ENCODE measurements at places on chromosomes 2 and 18.

DNA sequence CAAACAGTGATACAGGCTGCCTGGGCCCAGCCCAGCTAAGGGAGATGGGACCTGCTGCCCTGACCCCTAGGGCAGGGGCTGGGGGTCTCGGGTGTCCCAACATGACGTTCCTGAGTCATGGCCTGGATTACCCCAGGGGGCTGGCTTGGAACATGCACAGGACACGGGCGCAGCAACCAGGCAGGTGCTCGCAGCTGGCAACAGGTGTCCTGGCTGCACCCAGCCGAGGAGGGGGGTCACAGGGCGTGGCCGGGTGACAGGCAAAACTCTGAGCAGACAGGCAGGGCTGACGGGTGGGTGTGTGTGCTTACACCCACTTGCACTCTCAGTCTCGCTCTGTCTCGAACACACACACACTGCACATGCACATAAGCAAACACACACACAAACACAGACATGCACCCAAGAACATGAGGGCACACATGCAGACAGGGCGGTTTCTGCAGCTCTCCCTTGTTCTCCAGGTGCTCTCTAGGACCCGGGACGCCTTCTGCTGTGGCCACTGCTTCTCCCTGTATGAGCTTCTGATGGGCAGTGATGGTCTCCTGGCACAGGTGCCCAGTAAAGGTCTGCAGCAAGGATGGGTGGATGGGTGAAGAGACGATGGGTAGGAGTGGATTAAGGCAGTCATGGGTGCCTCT, 33.7 kb upstream of the TAF1B start:
- no peak for DNase-seq

DNA sequence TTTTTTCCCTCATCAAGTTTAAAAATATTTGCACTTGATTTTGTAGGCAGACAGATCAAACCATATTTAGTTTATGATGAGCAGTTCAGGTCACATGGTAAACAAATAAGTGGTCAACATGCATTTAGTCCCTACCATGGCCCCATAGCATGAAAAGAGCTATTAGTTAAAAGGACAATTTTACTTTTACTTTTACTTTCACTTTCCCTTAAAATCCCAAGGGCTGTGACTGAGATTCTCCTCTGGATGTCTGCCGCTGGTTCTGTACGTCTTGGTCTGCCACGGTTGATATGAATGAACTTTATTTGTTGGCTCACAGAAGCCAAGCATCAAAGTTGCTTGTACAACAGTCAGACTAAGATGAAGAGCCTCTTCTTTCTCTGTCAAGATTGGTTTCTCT, 626.2 kb upstream of the CDH7 start:
- DNase-seq = no peak

GRCh38 chr2:235669983-235670962, 176.4 kb downstream of the AGAP1 start:
- DNase-seq = no peak

GRCh38 chr2:28709101-28709500, 42.5 kb upstream of the PPP1CB start:
- DNase-seq = no peak

- DNase-seq = no peak
Observed at GRCh38 chr2:196853301-196854087, 44.3 kb upstream of the C2orf66 start.

DNA sequence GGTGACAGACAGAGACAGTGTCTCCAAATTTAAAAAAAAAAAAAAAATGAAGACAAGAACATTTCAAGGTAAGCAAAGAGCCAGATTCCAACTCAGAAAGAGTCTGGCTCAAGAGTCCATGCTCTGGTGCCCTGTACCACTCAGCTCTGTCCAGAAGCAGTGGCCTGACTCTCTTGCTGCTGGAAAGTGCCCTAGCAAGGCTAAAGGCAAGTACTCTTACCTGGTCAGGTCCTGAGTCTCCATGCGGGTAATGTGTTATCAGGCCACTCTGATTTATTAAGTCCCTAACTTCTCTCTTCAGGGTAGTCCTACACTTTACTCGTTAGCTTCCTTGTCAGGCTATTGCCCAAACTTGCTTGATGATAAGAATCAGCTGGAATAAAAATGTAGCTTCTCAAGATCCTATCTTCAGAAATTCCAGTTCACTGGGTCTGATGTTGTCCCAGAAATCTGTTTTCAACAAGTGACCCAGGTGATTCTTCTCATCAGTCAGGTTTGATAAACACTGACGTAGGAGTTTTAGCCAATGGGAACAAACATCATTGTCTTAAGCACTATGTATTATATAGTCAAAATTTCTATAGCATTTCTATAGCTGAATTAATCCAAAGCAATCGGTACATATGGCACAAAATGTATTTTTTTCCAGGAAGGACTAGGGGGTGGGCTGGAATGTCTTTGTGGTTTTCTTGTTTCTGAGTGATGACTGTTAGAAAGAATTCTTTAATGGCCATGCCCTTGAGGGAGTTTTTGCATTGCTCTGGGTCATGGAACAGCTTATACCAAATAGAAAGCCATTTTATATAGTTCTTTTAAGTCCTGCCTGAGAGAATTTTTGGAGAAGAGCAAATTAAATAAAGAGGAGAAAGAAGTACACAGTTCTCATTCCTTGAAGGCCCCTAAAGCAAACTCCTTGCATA, 139.9 kb upstream of the DNMT3A start:
- DNase-seq = no peak

GRCh38 chr2:205915130-205915524, 170.8 kb downstream of the INO80D start:
- no peak for DNase-seq

DNA sequence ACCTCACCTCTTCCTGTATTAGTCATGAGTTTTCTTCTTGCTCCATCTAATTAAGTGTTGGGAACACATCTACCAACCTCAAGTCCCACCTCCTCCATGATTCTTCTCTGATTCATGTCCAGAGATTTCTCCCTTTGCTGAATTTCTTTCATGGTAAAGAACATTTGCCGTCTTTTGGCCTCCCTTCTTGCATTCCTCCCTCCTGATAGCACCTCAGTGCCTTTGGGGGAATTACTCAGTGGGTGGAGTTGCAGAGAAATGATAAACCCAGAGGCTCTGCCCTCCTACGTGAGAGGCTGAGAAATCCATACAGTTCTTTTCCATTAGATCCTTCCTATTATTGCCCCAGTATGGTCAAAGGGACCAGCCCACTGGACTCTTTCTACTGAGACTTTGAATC, 651.9 kb downstream of the SLC4A3 start:
- no peak for DNase-seq

- no peak for DNase-seq
Observed at GRCh38 chr2:105747991-105748390, 3.3 kb downstream of the NCK2 start.

- DNase-seq = no peak
Observed at GRCh38 chr18:70332694-70333093, 43.8 kb downstream of the SOCS6 start.

DNA sequence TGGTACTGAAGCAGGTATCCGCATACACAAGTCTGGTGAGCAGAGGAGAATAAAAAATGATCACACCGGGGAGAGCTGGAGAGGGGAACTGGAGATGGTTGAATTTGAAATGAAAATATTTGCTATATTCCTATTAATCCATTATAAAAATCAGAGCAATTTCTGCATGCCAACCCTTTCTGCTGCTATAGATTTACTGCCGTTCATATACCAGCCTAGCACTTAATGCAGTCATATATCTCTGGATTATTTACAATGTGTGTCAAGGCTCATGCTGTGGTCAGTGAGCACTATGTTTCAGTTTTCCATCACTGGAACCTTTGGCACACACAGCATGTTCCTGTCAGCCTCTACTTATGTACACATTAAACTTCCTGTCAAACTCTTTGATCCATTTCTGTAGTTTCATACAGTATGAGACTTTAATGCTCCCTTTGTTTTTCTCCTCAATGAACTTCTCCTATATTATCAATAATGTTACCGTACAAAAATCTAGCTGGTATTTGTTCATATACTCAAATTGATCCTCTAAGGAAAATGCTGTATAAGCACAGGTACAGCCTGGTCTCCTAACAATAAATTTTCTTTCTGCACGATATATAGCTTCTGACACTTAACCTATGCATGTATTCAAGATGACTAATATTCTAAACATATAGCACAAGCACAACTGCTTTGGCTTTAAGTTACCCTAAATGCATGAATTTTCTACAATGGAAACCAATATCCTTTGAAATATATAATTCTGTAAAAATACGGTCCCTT, 36.7 kb downstream of the FANCL start:
- no peak for DNase-seq

DNA sequence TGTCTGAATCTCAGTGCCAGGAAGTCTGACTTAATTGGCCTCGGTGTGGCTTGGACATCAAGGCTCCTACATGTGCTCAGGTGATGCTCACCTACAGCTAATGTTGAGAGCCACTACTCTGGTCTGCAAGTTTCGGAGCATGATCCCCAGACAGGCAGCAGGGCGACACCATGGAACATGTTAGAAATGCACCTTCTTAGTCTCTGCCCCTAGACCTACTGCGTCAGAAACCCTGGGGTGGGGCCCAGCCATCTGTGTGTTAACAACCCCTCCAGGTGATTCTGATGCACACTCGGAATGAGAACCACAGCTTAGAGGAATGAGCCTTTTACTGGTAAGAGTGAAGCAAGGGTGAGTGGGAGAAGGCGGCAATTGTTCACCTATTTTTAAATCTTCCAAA, 86.9 kb upstream of the NABP1 start:
- DNase-seq = no peak

DNA sequence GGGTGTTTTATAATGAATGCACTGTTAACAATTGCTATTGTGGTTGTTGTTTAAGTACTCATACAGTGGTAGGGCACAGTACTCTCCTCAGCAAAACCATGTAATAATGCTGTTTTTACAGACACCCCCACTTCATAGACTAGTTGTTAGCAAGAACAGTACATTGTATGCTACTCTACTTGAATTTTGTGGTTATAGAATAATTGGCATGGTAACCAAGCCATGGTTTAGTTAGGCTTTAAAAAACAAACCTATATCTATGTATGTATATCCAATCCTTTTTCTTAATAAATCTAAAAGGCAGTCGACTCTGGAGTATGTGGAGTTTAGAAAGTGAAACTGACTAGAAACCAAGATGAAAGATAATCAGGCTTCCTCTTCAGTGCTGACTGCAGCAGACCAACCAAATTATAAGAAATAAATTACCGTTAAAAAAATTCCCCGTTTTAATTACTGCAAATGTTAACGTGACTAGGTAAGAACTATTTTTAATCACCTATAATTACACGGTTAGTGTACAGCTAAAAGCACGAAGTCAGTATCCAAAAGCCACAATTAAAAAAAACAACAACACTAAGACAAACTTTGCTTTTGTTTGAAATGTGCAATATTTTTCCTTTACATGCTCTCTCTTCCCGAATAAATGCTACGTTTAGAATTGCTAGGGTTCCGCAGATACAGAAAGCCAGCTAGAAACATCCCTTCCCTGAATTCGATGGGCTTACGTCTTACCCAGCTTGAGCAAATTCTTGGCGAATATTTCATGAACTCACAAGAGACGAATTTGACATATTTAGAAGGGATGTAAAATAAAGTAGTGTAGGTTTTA, 113.3 kb upstream of the SERTAD2 start:
- DNase-seq = no peak

GRCh38 chr18:76317136-76317535, 177.9 kb downstream of the ZNF516 start:
- no peak for DNase-seq

GRCh38 chr2:228599781-228600180, 418.3 kb upstream of the SPHKAP start:
- no peak for DNase-seq

- no peak for DNase-seq
Observed at GRCh38 chr2:219702796-219703545, 75.5 kb downstream of the SLC4A3 start.

GRCh38 chr2:95344656-95345055, 47.5 kb downstream of the KCNIP3 start:
- DNase-seq = no peak

DNA sequence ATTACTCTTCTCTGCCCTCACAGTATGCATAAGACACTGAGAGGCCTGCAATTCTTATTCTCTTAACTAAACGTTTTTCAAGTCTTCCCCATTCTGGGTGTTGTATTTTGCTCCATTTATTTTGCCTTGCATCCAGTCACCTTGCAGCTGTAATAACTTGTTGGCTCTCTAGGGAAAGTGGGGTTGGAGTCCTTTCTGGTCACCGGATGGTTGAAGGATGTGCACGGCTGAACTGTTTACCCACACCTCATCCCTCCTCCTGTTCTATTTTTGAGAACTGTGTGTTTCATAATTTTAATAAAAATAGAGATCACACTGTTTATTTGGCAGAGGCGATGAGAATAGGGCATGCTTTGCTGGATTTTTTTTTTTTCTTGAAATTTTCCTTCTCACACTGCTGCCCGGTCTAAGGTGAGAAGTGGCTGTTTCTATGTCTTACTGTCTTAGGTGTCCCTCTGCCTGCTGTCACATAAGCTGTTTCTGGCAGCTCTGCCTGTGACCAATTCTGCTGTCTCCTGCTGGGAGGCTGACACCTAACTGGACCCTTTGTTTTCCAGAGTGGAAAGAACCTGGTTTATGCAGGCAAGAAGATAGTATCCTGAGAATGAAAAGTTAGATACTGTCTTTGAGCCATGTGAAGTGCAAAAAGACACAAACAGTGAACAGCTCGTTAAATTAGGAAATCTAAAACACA, 342.6 kb downstream of the DPP10 start:
- no peak for DNase-seq

DNA sequence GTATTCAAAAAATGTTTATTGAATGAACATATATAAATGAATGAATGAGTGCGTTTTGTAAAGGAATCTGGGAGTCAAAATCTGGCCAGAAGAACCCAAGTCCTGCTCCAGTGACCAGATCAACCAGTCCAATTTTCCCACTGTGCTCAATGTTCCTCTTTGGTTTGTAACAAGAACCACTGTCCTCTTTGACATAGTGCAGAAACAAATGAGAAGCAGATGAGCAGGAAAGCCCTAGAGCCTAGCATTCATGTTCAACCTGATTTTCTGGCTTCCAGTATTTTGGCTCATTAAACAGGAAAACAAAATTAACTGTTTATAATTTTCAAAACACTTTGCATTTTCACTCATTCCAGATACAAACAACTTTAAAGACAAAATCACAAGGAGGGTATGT, 23.2 kb downstream of the FAM124B start:
- DNase-seq = no peak

DNA sequence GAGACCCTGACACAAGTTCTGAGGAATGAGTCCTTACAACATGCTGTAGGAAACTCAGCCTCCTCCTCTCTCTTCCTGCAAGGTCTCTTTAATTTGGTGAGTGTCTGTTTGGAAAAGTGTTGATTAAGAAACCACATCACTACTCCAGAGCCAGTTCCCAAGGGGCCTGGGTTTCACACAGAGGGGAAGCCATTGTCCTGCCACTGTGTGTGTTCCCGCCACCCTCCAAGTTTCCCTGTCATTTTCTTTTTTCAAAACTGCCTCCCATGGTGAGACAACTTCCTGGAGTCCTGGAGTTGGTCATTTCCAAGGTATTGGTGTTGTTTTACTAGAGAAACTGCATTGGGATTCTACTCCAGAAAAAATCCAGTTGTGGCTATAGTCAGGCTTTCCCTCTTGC, 232.0 kb upstream of the PARD3B start:
- DNase-seq = no peak

GRCh38 chr2:235458839-235459273, 35.0 kb upstream of the AGAP1 start:
- no peak for DNase-seq

All from effector memory CD8-positive, alpha-beta T cell (primary cell).